ENCODE measurements at places on chromosomes 11 and 22. TPM values are rescaled to one million over a fixed set of nuclear protein-coding genes. Genes with fewer than 3 reads are reported as not detected.
A peak's percentile ranks its signal among the peaks of the same experiment; 100 is the strongest.

GRCh38 chr11:15940462-15941205, 415.7 kb downstream of the SOX6 start:
- no peak for DNase-seq

DNA sequence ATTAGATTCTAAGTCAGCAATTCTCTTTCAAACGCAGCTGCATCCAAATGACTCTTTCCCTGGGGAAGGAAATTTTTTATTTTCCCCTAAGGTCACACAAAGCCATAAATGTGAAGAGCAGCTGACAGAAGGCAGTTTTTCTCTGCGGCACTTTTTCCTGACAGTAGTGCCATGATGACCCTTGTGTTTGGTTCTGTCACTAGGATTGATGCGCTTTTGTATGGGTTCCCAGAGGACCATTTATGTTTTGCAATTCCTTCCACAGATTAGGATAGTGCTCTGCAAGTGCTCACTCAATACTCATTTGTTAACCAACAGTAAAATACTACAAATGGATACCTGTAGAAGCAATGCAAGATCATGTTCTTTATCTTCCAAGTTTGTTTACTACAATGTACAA, 359.6 kb upstream of the CTSC start:
- DNase-seq = no peak

Gene SC5D
- 31.7 TPM for total RNA-seq

DNA sequence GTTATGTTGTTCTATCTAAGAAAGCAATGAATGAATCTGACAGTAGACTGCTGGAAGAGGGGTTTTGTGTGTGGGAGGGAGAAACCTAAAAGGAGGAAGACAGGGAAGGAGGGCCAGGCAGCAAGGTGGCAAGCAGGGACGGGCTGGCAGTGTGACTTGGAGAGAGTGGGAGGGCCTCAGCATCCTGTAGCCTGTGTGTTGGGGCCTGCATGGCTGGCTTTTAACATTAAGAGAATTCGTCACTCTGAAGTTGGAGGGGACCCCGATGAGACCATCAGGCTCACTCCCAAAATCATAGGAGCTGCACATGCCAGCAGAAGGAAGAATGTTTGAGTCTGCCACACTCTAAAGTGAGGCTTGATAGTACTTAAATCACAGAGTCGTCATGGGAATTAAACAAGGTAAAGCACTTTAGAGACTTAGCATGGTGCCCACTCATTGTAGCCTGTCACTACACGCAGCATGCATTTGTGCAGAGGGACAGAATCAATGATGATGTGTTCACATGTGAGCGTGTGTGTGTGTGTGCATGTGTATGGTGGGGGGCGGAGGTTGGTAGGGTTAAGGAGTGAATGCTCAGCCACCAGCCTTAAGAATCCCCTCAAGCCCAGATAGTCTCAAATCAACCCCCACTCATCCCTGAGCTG, 199.5 kb downstream of the TENM4 start:
- no peak for DNase-seq

Gene DDI1
- not detected for total RNA-seq

DNA sequence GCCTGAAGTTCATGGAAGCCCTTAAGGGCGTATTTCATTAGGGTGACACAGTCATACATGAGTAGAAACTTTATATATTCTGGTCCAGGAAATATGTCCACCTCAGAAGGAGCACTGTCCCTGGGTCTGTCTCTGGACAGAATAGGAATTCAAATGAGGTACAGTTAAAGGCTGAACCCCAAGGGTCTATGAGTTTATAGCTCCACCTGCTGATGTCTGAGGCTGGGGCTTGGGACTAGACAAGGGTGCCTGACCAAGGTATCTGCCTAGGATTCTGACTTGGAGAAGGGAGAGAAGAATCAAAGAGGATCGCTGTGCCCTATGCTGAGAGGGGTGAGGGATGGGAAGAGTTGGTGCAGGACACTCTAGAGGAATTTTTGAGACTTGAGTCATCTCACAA, 14.9 kb downstream of the HEPHL1 start:
- DNase-seq = no peak

Gene USH1C
- total RNA-seq = not detected

- no peak for DNase-seq
Observed at GRCh38 chr11:11251394-11251970, 101.6 kb downstream of the CSNK2A3 start.

- DNase-seq = no peak
Observed at GRCh38 chr11:71574418-71574817, 8.3 kb downstream of the KRTAP5-11 start.

DNA sequence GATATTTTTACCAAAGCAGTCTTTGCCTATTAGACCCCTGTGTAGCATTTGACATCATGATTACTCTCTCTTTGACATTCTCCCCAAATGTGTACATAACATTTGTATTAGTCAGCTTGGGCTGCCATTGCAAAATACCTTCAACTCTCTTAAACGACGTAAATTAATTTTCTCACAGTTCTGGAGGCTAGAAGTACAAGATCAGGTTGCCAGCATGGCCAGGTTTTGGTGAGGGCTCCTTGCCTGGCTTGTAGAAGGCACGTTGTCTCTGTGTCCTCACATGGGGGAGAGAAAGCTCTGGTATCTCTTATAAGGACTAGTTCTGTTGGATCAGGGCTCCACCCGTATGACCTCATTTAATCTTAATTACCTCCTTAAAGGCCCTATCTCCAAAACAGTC, 12.3 kb upstream of the DLAT start:
- no peak for DNase-seq

GRCh38 chr11:124376280-124376679, 8.0 kb downstream of the OR8B2 start:
- no peak for DNase-seq

GRCh38 chr11:75280227-75280701, 39.7 kb downstream of the TPBGL start:
- DNase-seq = peak; percentile 86

Gene LYVE1
- total RNA-seq = not detected

Measured in activated naive CD4-positive, alpha-beta T cell treated with anti-CD3 and anti-CD28 coated beads for 36 hours (primary cell).